ENCODE measurements at places on chromosomes 7 and 10.
A peak's percentile ranks its signal among the peaks of the same experiment; 100 is the strongest.

DNA sequence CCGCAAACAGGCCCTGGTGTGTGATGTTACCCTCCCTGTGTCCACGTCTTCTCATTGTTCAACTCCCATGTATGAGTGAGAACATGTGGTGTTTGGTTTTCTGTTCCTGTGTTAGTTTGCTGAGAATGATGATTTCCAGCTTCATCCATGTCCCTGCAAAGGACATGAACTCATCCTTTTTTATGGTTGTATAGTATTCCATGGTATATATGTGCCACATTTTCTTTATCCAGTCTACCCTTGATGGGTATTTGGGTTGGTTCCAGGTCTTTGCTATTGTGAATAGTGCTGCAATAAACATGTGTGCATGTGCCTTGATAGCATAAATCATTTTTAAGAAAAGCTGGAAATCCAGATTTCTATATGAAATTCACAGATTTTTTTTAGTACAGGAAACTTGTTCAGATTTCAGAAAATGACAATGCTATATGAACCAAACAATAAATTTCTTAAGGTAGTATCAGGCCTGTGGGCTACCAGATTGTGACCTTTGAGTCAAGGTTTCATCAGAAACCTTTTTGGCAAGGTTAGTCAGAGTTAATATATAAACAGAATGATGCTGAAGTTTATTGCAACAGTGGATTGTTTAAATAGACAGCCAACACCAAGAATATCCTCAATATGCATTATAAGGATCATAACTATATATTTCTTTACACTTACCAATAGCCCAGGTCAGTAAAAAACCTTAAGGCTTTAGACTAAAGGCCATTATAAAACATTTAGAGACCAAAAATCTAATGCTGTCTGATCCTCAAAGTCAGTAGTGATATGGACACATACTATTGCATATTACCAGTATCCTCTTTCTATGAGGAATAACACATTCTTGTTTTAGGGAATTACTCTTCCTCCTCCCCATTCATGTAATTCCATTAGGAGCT, 68.7 kb upstream of the PAPSS2 start:
- H3K4me3 ChIP-seq = no peak overlapping the region
- ATAC-seq = no peak
- no peaks in the 10 kb centered on the region for H3K36me3 ChIP-seq
- no peak overlapping the region for H3K27ac ChIP-seq
- H3K27me3 ChIP-seq = no peaks in the 10 kb centered on the region
- peaks cover under 1% of the 10 kb centered on the region for H3K4me1 ChIP-seq

GRCh38 chr10:112374724-112375541, 1.0 kb downstream of the ACSL5 start:
- no peaks in the 10 kb centered on the region for H3K27me3 ChIP-seq
- H3K36me3 ChIP-seq = peaks cover 2% of the 10 kb centered on the region
- H3K4me3 ChIP-seq = peak overlapping the region; percentile 100
- peak overlapping the region; percentile 100 for H3K27ac ChIP-seq

DNA sequence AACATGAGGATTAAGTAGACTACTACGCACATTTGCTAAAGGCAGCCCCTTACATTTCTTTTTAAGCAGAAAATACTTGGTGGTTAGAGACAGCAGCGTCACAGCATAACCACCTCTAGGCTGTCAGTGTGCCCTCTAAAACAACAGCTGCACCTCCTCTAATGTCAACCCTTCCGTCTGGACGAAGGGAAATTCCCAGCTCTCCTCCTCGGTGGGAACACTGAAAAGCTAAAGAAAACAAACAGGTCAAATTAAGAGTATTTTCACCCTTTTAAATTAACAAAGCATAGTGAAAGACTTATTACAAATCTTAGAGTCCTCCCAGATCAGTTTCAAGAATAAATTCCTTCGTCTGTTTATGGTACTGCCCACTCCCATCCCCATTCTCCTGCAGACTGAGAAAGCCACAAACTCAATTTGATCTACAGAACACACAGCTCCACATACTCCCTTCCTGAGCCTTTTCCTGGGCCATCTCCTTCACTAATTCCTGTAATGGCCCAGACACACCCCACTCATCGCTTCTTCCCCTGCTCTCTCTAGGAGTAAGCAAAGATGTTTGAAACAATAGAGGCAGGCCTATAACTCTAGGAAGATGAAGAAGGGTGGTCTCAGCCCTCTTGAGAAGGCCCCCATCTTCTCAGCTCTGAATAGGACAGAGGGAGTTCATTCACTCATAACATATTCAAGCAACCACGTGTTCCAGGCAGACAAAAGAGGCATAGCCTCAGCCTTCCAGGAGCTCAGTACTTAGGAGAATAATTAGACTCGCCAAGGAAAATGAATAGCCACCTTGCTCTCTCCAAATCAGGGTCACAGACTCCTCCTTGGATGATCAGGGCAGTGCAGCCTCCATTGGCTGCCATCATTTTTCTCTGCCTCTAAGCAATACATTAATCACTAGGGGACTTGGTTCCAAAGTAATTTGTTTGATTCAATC, 47.5 kb upstream of the HNRNPH3 start:
- no peak overlapping the region for H3K27ac ChIP-seq
- no peaks in the 10 kb centered on the region for H3K36me3 ChIP-seq
- H3K4me1 ChIP-seq = no peaks in the 10 kb centered on the region
- ATAC-seq = no peak

- ATAC-seq = no peak
- H3K36me3 ChIP-seq = no peaks in the 10 kb centered on the region
- H3K27me3 ChIP-seq = no peaks in the 10 kb centered on the region
- no peak overlapping the region for H3K4me3 ChIP-seq
- no peaks in the 10 kb centered on the region for H3K4me1 ChIP-seq
- no peak overlapping the region for H3K27ac ChIP-seq
Measured at GRCh38 chr10:85311613-85312337, 983.4 kb downstream of the CCSER2 start.

DNA sequence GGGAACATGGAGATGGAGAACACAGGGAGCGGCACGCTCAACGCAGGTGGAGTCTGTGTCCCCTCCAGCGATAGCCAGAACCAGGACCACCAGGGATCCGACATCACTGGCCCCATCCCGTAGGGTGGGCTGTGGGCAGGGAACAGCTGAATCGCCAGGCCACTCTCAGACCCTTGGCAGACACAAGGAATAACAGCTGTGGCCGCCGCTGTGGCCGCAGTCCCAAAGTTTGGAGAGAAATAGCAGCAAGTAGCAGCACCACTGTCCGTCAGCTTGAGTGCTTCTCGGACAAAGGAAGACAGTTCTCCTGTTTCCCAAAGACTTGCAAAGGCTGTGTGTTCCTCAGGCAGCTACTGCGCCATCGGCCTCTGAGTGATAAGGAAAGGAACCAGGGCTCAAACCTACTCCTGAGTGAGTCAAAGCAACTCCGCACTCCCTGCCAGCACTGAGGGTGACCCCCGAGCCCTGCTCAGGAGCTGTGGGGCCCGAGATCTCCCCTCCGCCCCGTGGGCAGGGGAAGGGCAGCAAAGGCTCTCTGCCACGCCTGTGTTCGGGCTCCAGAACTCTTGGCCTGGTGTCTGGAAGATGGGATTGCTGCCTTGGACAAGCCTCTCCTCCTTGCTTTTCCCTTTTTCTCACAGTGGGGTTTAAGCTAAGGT, 82.3 kb upstream of the FAM20C start:
- no peak overlapping the region for H3K27ac ChIP-seq
- no peak overlapping the region for H3K4me3 ChIP-seq
- peaks cover 41% of the 10 kb centered on the region for H3K27me3 ChIP-seq
- peaks cover 11% of the 10 kb centered on the region for H3K36me3 ChIP-seq

GRCh38 chr7:57646219-57646900, 196.4 kb downstream of the ZNF716 start:
- no peak overlapping the region for H3K4me3 ChIP-seq
- no peaks in the 10 kb centered on the region for H3K36me3 ChIP-seq
- no peak overlapping the region for H3K27ac ChIP-seq
- no peaks in the 10 kb centered on the region for H3K27me3 ChIP-seq
- no peak for ATAC-seq

Measured in stimulated activated memory B cell treated with anti-CD40 and anti-IgM and Interleukin-4, amounts not matched to agents 10 μg/mL and 1 μg/mL and 100 μg/mL, for 72 hours (primary cell).